ENCODE measurements at places on chromosomes 3 and 15.
A peak's percentile ranks its signal among the peaks of the same experiment; 100 is the strongest.

DNA sequence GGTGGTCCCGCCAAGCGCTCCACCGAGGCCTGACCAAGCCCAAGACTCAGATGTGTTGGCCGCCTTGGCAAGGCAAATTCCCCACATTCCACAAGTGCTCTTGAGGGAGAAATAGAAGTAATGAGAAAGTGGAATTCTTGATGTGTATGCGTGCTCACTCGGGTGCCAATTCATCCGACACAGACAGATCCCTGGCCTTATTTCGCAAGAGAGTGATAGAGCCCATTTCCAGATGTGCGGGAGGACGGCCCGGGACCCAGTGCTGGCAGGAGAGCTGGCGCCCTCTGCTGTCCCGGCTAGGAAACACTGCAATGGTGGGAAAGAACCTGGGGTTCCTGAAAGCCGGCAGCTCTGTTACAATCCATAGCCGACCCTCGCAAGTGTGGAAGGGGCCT, 76.0 kb downstream of the HMG20A start:
- peak; percentile 39 for DNase-seq

GRCh38 chr3:165903885-165904630, 66.8 kb upstream of the BCHE start:
- no peak for DNase-seq

DNA sequence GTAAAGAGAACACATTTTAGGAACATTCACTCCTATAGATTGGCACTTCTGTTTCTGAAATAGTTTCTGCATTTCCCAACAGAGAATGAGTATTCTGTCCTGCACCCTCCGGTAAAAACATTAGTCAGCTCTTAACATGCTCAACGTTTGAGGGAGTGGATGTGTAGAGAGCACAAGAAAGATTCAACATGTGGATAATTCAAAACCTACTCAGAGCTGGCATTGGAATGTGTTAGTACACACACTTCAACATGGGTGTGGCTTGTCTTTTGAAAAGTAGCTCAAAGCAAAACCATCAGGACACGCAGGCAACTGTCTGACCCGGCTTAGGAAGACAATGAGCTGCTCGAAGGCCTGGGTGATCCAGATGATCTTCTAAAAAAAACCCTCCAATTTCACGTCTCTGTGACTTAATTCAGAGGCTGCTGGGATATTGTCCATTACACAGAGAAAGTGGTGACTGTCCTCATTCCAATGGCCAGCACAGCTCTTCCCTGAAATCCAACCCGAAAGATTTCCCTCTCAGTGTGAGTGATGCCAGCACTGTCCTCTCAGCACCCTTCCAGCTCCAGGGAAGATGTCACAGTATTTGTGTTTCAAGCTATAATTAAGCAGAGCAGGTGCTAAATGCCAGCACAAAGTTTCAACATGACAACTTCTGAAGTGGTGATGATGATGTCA, 18.1 kb downstream of the FBN1 start:
- no peak for DNase-seq

DNA sequence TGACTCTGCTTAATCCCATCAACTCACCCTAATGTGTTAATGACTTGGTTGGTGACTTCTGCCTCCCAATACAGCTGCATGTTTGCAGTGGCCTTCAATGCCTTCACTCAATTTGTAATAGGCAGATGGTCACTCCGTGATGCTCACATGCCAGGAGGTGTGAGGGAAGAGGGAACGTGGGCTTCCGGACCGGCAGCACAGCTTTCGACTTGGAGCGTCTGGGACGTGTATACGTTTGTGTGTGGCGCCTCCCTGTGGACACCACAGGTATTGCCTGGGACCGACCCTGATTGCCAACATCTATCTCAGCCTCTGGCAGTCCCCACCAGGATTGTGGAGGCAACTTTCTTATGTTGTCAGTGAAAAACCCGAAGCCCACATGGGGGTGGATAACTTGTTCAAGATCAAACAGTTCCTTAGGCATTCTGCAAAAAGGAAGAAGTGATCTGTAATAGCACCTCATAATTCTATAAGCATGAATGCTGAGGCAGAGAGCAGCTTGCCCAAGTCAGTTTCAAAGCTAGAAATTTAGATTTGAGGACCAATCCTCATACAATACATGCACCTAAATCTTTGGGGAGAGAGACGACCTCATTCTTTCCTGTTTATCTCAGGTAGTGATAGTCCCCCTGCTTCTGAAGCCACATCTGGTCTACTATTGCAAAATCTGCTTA, 16.9 kb downstream of the MRPL46 start:
- DNase-seq = peak; percentile 49

DNA sequence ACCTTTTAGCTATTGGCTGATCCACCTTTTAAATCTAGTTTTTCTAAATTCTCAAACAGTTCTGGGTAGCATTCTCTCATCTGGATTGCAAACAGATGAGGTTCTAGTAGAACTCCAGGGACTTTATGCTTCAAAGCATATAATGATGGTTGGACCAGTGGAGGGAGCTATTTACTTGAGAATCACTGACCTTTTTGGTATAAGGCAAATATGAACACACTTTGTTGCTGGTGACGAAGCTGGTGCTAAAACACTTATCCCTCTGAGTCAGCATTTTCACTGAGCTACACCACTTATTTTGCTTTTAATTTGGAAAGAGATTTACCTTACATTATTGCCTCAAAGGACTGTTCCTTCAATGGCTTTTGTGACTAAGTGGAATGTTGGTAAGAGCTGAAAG, 58.6 kb upstream of the SLITRK3 start:
- no peak for DNase-seq

- DNase-seq = peak; percentile 57
Measured at GRCh38 chr15:72369964-72370363, 5.8 kb downstream of the HEXA start.

DNA sequence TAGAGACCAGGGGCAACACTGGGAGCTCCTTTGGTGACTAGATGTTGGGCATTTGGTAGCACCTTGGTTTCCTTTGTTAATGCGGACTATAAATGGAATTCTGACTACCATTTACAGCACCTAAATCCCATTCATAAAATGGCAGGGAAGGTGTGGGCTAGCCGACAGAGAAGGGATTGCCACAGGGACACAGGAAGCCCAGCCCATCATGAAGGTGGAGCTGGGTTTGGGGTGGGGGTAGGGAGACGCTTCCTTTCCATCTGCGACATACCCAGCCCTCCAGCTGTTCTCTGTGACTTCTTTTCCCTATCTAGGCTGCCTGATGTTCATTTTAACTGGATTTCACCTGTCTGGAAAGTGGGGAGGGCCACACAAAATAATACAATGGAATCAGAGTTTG, 21.0 kb downstream of the ABHD2 start:
- no peak for DNase-seq

- no peak for DNase-seq
Measured at GRCh38 chr3:146247911-146248310, 3.0 kb downstream of the PLSCR4 start.
